Activated T-cell treated with anti-CD3 and anti-CD28 coated beads for 4 hours (primary cell): ENCODE measurements at places on chromosomes 3 and 15.

DNA sequence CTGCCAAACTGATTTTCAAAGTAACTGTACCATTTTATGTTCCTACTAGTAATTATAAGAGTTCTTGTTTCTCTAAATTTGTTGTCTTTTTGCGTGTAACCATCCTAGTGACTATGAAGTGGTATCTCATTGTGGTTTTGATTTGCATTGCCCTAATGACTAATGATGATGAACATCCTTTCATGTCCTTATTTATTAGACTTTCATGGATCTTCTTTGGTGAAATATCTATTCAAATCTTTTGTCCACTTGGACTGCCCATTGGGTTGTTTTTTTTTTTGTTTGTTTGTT, 3.6 kb downstream of the OXSR1 start:
- no peak for DNase-seq

- DNase-seq, result no peak
These were observed 264.0 kb downstream of the CLSTN2 start for GRCh38 chr3:140199008-140199407.

DNA sequence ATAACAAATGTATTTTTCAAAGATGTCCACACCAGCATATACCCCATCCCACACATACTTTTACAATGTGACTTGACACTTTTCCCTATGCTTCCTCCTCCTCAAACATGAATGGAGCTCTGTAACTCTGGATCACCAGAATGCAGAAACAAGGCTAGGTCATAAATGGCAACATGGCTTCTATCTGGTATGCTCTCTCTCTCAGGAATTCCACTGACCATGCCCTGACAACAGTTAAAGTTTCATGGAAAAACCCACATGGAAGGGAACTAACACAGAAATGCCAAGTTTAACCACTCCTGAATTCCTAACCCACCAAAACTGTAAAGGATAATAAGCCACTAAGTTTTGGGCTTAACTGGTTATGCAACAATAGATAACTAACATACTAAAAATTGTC, 19.9 kb downstream of the MYO9A start:
- no peak for DNase-seq

- no peak for DNase-seq
These were observed 13.7 kb downstream of the SH3BP5 start for GRCh38 chr3:15318661-15319060.

DNA sequence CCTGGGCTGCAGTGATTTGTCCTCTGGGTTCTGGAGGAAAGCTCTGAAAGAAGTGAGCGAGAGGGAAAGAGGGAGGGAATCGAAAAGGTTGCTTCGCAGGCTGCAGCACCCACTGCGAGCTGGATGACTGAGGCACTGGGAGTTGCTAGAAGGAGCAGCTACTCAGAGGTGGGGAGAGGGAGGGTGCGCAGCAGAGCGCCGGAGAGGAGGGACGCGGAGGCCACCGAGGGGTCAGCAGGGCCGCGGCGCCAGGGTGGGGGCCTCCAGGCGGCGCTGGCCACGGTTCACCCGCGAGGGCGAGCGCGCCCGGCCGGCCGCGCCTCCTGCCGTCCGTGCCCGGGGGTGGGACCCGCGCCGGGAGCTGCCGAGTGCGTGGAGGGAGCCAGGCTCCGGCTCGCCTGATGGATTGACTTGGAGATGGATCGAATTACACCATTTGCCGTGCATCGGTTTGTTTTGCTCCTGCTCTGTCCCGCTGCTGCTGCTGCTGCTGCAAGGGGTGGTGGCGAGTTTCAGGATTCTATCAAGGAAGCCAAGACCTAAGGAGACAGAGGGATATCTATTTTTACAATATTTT, at the start of gene SEMA6D:
TSS of gene SEMA6D (plus strand) at position 470 of the 577 bp plus-strand sequence. CDS start 42,294 bp downstream, outside the sequence.
- DNase-seq, result no peak

- no peak for DNase-seq
These were observed 251.1 kb downstream of the OCA2 start for GRCh38 chr15:27847775-27848710.

- DNase-seq, result no peak
These were observed 40.8 kb downstream of the PPM1L start for GRCh38 chr3:160796813-160797164.

DNA sequence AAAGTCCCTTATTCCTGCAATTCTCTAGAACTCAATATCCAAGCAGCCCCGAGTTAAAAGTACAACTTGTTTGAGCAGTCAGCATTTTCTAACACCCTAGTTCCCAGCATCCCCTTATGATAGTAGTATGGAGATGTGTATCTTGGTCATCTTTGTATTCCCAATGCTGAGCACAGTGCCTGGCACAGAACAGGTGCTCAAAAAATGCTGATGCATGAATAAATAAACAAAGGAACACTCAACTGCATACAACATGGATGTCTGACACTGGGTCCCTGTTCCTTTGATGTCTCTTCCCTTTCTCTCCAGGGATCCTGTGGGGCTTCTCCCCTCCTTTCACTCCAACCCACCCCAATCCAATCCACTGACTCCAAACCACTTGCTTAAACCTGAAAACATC, 23.9 kb upstream of the B3GNT5 start:
- no peak for DNase-seq

- no peak for DNase-seq
These were observed 187.2 kb downstream of the CACNA2D3 start for GRCh38 chr3:54309601-54310000.

- DNase-seq, result no peak
These were observed 893.5 kb downstream of the TUSC7 start for GRCh38 chr3:117603097-117603496.

- DNase-seq, result no peak
These were observed 21.0 kb downstream of the IFT122 start for GRCh38 chr3:129461022-129461421.

DNA sequence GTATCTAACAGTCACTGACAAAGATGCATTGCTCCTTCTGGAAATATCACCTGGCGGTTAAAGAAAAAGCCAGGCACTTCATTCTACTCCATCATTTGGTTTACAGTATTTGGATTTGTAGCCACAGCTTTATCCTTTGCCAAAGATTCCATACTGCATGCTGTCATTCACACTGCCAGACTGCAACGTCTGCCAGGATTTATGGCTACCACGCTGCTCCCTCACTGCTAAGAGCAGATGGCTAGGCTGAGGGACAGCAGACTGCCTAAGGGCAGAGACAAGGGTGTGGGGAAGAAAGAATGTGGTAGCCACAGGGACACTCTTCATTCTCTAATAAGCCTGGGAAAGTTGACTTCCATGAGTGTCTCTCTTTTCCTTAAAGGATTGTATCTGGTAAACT, 1047.0 kb downstream of the TUSC7 start:
- DNase-seq, result no peak
